Activated naive CD4-positive, alpha-beta T cell treated with anti-CD3 and anti-CD28 coated beads for 36 hours (primary cell): ENCODE measurements at places on chromosomes 7 and 10. TPM values are rescaled to one million over a fixed set of nuclear protein-coding genes. Genes with fewer than 3 reads are reported as not detected.

GRCh38 chr10:120483006-120483405 lies 26.0 kb downstream of the PLPP4 start:
- DNase-seq = no peak

DNA sequence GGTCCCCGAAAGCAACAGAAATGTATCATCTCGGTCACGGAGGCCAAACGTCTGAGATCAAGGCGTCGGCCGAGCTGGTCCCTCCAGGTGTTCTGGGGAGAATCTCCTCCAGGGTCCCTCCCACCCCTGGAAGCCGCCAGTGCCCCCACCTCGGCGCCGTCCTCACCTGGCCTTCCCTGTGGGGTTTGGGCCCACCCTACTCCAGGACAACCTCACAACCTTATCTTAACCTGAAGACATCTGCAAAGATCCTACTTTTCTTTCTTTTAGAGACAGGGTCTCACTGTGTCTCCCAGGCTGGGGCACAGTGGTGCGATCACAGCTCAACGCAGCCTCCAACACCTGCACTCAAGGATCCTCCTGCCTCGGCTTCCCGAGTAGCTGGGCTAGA lies 33.4 kb downstream of the ADAP1 start:
- no peak for DNase-seq

- DNase-seq = no peak
Observed at GRCh38 chr7:29300026-29300480, 105.5 kb downstream of the CHN2 start.

The OR2F1 gene
- total RNA-seq = not detected

The OR2A5 gene
- total RNA-seq = not detected
